Activated CD4-positive, alpha-beta T cell treated with anti-CD3 and anti-CD28 coated beads, Interleukin-10, Interleukin-2, amounts not matched to agents 100 ng/mL and 50 ng/mL, durations not matched to agents 16 hours and 8 hours (primary cell): ENCODE measurements at places on chromosomes 7 and 10.

GRCh38 chr7:129502708-129503685, 666 bp downstream of the SMKR1 start:
- DNase-seq, result no peak

- DNase-seq, result no peak
Observed at GRCh38 chr7:157589680-157590079, 252.9 kb downstream of the DNAJB6 start.

DNA sequence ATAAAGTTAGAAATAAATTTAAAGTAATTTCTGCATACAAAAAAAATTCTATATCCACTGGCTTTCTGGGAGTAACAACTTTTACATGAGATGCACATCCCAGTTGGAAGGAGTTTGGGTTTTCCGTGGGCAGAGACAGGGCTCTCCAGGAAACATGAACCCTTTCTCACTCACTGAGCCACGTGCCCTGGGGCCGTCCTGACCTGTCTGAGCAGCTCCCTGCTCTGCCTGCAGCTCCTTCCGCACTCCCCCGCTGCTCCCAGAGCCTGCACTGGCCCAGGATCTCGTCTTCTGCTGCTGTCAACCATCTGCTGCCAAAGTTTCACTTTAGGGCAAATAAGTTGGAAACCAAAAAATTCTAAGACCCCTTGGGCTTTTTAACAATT, 169.1 kb downstream of the DIP2C start:
- no peak for DNase-seq

DNA sequence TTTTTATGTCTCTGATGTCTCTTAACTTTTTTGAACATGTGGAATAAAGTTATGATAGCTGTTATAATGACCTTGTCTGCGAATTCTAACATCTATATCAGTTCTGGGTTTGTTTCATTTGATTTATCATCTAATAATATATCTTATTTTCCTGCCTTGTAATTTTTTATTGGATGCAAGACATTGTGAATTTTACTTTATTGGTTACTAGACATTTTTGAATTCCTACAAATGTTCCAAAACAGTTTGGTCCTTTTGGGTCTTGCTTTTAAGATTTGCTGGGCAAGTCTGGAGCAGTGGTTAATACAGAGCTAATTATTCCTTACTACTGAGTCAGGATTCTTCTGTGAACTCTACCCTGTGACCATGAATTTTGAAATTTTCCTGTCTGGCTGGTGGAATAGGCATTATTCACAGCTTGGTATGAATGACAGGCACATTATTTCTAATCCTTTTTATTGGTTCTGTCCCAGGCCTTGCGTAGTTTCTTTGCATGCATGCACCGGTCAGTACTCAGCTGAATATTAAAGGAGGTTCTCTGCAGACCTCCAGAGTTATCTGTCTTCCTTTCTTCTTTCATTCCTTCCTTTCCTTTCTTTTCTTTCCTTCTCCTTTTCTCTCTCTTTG, 9.0 kb downstream of the CUTC start:
- no peak for DNase-seq

- DNase-seq, result no peak
Observed at GRCh38 chr10:13943735-13944398, 357.1 kb downstream of the PRPF18 start.

DNA sequence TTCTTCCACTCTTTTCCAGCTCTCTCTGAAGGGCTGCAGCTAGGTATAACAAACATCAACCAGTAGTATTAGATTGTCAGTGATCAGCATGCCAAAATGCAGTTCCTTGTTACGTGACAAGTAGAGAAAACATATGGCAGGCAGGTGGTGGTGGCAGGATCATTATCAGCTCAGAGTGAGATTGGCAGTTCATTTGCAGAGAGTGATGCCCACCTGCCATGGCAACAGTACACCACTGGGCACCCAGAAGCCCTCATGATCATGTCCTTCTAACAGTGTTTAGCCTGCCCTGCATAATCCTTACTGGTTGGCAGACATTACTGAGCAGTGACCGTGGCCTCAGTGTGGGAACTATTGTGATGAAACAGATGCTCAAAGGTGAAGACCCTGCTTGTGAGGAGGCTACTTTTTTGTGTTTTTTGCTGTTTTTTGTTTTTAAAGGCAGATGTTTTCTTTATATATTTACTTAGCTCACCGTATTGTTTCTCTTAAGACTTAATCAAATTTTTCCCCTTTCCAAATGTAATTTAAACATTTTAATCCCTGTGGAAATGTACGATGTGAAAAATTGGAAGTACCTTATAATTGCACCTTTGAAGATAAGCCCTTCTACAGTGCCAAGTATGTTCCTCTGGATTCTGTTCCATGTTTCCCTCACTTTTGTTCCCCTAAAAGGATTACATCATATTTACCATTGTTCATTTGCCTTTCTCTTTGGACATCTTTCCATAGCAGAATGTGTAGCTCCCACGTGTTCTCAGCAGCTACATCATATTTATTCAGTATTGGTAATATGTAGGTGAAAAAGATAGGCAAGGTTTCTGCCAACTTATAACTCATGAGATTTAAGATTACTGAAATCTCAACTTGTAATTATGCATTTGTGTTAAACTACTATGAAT, 179.6 kb downstream of the SND1 start:
- no peak for DNase-seq

GRCh38 chr10:114681542-114681941, 23.5 kb upstream of the ABLIM1 start:
- DNase-seq, result no peak

DNA sequence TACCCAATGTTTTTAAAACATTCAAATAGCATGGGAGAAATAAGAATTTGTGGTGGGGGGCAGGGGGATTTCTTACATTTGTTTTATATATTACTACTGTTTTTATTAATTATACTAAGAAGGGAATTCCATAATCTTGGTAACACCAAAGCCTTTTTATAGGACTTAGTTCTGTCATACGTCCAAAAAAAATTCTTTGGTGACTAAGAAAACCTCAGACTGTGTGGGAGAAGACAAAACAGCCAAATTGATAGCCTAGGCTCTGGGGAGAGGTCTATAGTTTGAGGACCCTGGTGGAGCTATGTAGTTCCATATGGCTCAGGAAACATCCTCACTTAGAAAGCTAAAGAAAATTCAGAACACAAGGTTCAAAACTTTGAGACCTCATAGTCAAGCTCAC, 23.4 kb downstream of the ACSM6 start:
- no peak for DNase-seq

- no peak for DNase-seq
Observed at GRCh38 chr7:90580051-90580450, 16.1 kb upstream of the CDK14 start.

DNA sequence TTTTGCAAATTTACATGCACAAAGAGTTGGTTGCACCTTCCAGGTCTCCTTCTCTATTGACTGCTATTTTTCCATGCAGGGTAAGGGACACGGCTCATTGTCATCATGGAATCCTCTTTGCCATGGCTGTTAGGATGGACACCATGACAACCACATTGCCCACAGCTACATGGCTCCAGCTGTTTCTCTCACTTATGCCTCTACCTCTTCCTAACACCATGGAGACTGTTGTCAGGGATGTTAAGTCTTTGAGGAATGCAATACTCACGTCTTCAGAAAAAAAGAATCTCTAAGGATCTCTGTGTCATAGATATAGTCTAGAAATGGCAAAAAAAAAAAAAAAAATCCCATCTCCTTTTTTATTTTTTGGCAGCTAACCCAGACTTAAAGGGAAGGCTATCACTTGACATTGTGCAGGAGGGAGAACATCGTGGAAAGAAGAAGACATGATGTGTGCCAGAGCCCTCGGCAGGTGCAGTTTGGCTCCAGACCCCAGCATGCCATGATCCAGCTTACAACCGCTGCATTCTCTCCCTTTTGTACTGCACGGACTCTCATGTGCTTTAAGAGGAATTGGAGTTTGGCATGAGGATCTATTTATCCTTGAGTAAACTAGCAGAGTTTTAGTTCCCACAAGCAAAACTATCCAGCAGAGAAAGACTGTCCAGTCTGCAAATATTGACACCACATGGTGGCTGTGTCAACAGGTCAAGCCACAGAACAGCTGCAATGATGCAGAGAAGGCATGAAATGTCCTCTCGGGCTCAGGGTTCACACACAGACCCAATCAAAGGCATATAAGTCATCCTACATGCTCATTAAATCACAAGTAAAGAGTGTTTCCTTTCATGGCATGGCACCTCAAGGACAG, 70.8 kb downstream of the FRMD4A start:
- no peak for DNase-seq

DNA sequence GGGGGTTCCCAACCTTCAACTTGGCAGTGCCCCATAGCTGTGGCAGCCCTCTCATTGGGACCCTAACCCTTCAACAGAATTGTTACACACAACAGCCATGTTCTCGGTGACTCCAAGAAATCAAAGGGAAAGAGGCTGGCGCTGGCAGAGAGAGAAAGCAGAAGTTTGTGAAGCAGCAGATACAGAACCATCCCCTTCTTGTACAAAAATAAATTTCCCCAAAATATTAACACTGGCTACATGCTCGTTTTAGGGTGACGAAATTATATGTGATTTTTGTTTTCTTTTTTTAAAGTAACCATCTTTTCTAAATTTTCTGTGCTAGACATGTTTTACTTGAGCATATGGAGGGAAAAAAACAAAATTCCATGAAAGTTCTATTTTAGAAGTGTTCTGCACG, 45.2 kb upstream of the SAMD8 start:
- DNase-seq, result no peak

GRCh38 chr7:29881724-29882123, 75.4 kb downstream of the WIPF3 start:
- DNase-seq, result no peak

GRCh38 chr7:15087771-15088170, 185.2 kb upstream of the DGKB start:
- no peak for DNase-seq

GRCh38 chr10:84826704-84827103, 498.3 kb downstream of the CCSER2 start:
- no peak for DNase-seq

DNA sequence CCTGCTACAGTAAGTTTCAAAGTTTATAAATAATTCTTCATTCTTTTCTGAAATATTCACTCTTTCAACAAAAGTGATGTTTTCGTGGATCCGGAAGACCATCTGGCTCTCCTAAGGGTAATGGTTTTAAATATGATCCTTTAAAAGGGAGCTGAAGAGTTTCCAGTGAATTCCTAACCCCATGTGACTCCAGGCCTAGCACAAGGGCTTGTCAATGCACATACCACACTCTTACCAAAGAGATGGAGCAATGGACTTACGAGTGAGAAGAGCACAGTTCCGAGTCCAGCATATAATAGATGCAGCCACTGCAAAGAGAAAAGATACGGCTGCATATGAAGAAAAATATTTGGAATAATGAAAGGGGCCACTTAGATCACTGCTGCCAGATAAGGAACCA, 32.1 kb upstream of the GATAD1 start:
- no peak for DNase-seq

GRCh38 chr10:72417971-72418370, 63.3 kb upstream of the DNAJB12 start:
- DNase-seq, result no peak

DNA sequence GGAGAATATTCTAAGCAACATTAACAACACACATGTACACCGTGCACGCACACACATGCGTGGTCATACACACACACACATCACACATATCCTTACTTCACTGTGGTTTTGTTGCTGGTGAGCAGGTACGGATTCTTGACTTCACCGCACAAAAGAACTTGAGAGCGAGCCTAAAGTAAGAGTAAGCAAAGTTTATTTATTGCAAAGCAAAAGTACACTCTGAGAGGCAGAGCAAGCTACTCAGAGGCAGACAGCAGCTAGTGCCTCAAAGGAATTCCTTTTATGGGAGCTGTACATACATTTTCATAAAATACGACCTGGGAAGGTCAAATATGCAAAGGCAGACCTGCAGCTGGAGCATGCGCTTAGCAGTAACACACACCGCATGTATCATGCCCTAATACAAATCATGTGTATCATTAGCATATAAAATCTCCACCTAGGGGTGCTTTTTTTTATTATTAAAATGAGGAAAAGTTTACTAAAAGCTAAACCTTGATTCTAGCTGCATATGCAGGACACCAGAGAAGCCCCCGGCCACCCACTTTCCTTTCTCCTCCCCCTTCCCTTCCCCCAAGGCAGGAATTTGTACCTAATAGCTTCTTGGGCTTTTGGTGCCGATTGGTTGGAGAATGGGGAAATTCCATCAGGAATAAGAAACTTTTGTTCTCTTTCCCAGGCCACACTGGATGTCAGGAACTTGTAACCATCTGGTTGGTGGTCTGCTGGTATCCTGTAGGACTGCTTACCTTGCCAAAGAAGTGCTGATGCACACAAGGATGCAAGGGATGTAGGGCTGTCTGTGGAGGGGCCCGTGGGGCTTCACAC, 16.5 kb upstream of the GPR37 start:
- DNase-seq, result no peak

- DNase-seq, result peak; percentile 71
Observed at GRCh38 chr7:101363734-101364374, 1.2 kb downstream of the COL26A1 start.

GRCh38 chr10:16884497-16884896, 67.3 kb upstream of the RSU1 start:
- no peak for DNase-seq
